ENCODE measurements at places on chromosomes 3 and 15.

DNA sequence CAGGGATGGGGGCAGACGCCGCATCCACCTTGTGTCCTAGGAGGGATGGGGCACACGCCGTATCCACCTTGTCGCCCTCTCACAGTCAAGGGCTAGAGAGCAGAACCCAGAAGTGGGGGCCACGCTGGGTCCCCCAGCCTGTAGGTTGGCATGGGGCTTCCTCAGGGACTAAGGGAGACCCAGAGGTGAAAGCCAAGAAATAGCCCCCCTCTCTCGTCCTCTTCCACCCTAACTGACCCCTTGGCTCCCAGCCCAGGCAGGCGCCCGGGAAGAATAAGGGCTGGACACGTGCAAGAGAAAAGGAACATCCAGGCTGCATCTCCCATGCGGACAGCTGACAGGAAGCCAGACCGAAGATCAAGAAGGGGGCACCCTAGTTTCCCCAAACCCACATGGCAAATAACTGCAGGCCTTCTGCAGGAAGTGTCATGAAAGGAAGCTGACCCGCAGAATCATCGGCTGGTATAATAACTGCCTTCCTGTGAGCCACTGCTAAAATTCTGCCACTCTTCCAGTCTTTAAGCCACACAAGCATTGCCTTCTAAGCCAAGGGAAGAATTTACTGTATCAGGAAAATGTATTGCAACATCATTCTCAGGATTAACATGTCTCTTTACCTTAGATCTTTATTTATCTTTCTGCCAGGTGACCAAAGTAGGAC, 38.5 kb upstream of the TFRC start:
- peak; percentile 32 for DNase-seq

DNA sequence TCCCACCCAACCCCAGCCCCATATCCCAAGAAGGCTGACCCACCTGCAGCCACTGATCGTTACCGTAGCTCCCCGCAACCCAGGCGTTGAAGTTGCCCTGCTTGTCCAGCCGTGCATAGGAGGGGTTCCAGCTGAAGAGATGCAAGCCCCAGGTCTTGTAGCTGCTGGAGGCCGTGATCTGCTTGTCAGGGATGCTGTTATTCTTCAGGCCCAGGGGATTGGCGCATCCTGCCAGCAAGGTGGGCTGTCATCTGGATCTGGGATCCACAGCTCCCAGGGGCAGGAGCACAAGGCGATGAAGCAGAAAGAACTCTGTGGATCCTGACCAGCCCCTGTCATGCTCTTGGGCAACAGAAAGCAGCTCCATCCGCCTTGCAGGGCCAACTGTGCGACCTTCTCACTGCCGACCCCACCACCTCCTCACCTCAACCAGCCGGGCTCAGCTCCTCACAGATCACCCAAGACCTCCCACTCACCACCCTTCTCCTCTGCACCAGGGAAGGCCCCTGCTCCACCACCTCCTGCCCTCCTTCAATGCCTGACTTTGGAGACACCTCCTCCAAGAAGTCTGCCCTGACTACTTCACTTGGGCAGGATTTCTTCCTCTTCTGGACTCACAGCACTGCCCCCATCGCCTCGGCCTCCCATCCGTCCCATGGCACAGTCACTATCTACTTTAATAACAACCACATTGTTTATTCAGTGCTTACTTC, 6.3 kb upstream of the HAPLN3 start:
- no peak for DNase-seq

GRCh38 chr3:81789691-81790090, 28.2 kb upstream of the GBE1 start:
- DNase-seq, result no peak

DNA sequence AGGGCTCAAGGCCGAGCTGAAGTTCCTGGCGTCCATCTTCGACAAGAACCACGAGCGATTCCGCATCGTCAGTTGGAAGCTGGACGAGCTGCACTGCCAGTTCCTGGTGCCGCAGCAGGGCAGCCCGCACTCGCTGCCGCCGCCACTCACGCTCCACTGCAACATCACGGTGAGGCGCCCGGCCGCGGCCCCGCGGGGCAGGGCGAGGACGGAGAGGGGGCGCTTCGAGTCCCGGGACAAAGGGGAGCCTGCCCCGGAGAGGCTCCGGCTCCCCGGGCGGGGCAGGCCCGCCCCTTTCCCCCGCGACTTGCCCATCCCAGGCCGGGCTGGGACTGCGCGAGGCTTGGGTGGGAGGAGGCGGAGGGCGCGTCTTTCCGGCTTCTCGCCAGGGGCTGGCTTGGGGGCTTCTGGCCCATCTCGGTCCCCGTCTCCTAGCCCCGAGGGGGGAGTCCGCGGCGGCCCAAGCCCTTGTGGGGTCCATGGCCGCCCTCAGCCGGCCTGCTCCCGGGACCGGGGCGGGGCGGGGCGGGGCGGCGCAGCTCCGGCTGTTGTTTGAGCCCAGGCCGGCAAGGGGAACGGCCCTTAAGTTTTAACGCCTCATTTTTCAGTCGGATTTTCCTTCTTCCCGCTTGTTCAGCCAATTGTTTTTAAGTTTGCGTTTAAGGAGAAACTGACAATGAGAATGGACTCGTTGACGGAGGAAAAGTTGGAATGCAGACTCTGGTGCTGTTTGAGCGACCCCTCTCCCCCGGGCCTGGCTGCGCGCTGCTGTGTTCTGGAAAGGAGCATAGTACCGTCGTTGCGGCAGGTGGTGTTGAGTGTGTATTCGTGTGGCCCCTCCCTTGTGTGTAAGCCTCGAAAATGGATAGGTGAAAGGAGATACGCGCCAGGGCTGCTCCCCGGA, 683 bp downstream of the UBE2Q2 start:
- peak; percentile 36 for DNase-seq

DNA sequence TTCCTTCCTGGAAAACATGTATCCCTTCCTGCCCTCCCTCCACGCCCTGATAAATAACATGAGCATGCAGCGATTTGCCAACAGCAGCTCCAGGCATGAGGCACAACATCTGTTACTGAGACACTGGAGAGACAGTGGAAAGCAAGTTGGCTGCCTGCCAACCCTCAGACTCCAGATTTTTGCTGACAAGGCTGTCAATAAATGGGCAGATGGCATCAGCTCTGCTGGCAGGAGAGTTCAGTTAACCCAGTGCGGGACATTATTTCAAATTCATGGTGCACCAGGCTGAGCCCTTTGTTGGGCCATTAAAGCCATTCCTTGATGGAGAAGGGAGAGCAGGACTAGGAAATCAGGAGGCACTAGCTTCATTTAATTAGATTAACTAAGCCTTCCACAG, 293.3 kb downstream of the MEX3B start:
- DNase-seq, result peak; percentile 92

GRCh38 chr3:171696805-171697204, 113.5 kb downstream of the PLD1 start:
- no peak for DNase-seq

DNA sequence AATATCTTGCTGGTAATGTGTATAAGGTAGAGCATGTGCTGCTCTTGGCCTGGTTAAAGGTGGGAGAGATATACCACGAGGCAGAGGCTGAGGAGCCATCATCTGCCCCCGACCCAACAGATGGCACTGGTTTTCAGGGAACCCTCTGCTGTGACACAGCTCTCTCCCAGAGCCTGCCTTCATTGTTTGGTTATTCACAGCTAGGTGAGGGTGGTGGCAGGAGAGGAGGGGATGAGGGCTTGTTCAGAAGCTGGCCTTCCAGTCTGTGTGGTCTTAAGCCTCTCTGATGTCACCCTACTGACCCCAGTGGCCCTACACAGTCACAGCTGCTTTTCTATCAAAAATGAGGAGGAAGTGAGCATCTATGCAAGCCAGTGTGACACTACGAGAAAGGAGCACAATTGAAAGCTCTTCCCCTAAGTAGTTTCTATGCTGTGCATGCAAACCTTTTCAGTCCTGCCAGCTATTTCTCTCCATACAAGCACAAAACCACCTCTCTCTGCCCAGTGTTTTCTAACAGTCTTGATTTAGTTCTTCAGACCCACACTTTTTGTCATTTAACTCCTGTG, 258.4 kb upstream of the AGTR1 start:
- no peak for DNase-seq

DNA sequence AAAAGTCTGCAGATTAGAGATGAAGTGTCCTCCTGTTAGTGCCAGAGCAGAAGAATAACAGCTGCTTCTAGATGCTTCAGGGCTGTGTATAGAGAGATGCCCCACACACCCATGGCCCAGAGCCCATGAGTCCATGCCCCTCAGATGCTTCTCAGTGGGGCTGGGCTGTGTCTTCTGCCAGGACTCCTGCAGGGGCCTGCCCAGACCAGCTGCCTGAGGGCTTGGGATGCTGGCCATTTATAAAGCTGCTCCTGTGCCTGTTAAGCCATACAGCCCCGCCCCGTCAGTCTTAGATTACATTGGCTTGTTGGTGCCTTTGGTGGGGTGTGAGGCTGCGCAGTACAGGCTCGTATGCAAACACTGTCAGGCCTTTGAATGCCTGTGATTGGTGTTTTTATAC, 318.0 kb upstream of the CTDSPL start:
- no peak for DNase-seq

DNA sequence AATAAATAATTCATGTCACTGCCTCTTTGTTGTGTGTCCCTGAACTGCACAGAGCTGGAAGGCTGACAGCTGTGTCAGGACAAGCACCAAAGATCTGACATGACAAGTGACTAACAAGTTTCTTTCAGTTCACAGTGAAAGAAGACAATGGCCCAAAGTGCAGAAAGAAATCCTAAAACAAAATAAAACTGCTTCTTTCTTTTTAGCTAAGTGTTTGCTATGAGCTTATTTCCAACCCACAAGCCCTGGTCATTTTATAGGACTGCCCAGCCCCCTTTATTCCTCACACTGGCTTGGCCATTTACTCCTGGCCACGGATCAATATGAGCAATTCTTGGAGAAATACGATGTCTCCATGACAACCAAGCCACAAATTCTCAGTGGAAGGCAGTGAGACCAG, 238.5 kb downstream of the WDR72 start:
- no peak for DNase-seq

- no peak for DNase-seq
Observed at GRCh38 chr15:98440917-98441316, 207.4 kb upstream of the IGF1R start.

DNA sequence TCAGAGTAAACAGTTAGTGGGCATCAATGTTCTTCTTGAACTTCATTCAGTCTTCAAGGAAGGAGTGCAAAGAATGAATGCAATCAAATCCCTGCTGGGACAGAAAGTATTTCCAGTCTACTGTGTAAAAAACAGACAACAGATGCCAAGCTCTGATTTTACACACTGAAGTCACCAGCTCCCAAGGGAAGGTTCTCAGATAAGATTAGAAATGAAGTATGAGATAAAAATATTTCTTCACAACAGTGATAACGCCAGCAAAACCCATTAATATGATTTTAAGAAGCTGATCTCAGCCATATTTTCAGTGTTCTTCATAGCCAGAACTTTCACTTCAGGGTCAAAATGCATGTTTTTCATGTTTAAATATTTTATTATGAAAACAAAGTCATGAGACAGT, 265.6 kb downstream of the CTNNB1 start:
- no peak for DNase-seq

GRCh38 chr15:48313216-48313615, 18.0 kb upstream of the DUT start:
- DNase-seq, result no peak

- DNase-seq, result no peak
Observed at GRCh38 chr3:52289338-52289746, 1.7 kb downstream of the GLYCTK start.

DNA sequence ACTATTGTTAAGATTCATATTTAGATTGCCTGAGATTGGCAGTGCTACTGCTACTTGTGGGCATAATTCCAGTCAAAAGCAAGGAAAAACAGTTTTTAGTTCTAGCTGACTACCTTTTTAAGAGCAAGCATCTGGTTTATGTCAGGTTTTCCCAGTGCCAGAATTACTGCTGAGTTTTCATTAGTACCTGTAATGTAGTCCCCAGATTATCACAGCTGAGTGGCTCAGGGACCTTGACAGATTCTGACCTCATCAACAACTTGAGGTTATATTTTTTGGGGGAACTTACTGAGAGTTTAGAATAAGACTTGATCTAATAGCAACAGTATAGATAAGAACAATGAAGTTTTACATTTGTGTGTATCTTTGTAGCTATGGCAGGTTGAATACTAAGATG, 31.0 kb downstream of the NXPE3 start:
- DNase-seq, result no peak

GRCh38 chr3:155744010-155744625, 753 bp downstream of the PLCH1 start:
- DNase-seq, result peak; percentile 87

- DNase-seq, result no peak
Observed at GRCh38 chr3:188584958-188585689, 431.2 kb downstream of the LPP start.

- no peak for DNase-seq
Observed at GRCh38 chr3:13214847-13215472, 141.7 kb upstream of the IQSEC1 start.

GRCh38 chr3:100993309-100993708, at the start of gene ABI3BP:
ABI3BP (minus strand) TSS chr3:100993421; CDS start chr3:100993384, 37 bp downstream.
- peak; percentile 63 for DNase-seq

DNA sequence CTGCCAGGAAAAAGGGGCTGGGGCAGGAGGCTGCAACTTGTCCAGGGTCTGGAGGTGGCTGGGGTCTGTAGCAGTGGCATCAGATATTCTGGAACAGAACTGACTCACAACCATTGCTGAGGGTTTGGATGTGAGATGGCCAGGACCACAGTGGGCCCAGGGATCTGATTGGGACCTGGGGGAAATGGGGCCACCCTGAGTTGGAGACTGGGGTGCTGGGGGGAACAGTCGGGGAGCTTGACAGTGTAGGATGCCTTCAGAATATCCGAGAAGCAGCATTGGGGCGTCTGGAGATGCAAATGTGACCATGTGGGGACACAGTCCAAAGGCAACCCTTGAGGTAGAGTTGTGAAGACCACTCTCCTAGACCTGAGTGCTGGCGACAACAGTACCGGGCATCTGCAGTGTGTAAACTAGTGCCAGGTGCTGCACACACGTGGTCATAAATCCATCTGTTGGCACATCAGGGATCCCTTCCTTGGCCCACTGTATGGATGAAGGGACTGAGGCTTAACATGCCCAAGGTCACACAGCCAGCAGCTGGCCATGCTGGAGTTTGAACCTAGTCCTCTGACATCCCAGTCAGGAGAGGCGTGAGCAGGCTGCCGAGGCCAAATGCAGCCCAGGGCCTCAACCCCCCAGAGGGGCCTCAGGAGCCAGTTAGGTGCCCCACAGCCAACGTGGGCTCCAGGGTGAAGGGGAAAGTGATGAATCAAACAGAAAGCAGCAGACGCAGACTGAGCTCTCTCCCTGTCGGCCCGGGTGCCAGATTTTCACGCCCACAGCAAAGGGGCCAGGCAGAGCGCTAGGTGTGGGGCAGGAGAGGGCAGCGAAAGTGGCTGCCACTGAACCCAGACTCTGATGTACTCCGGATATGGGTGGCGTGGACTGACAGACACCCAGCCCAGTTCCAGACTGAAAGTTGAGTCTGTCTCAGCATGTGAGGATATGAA, 18.8 kb downstream of the HEMK1 start:
- no peak for DNase-seq

GRCh38 chr3:143650827-143651226, 197.4 kb downstream of the SLC9A9 start:
- DNase-seq, result no peak

DNA sequence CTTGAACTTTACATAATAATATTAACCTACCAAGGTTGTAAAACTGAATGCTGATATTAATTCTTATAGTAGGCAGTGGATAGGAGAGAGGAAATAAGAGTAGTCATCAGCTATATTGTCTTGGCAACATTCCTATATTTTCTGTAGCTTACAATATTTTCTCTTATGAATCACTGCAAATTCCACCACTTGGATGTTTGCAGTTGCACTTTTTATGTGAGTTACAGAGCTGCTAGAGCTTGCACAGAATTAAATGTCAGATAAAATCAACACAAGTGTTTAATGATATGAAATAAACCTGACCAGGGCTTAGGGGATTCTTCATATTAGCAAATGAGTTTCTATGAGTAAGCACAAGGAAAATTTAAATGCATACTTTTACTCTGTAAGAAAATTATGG, 1710.1 kb downstream of the SI start:
- DNase-seq, result no peak

GRCh38 chr3:181637456-181637855, 74.3 kb upstream of the SOX2 start:
- no peak for DNase-seq
